ENCODE measurements at places on chromosomes 11 and 22.

DNA sequence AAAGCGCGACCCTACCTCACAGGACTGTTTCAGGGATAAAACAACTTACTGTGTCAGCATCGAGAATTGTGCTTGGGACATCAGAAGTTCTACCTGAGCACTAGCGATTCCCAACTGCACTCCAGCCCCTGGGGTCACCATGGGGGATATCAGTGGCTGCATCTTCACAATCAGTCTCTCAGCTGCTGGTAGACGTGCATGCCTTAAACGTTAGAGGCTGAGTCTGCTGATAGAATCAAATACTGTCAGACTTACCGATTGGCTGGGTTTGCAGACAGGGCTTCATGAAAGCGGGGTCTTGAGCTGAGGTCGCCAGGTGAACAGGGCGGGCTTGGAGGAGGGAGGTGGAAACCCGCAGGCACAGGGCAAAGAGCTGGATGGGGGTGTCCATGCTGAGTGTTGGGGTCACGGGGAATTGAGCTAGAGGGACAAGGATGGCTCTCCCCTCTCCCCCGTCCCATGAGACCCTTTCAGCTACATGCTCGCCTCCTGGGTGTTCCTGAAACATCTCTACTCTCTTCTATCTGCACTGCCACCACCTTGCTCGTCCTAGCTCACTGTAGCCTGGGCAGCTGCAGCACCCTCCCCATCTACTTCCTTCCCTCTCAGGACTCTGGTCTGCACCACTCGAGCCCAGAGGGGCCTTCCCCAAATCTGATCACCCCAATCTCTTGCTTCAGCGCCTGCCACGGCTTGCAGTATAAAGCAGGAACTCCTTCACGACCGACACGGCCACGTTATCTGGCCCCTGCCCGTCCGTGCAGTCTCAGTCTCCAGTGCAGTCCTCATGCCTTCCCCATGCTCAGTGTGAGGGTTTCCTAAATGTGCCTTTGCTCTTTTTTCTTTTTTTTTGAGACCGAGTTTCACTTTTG lies 43.5 kb downstream of the ST14 start:
- no peak for DNase-seq

- no peak for DNase-seq
These were observed 11.6 kb upstream of the PPM1F start for GRCh38 chr22:21964234-21964633.

DNA sequence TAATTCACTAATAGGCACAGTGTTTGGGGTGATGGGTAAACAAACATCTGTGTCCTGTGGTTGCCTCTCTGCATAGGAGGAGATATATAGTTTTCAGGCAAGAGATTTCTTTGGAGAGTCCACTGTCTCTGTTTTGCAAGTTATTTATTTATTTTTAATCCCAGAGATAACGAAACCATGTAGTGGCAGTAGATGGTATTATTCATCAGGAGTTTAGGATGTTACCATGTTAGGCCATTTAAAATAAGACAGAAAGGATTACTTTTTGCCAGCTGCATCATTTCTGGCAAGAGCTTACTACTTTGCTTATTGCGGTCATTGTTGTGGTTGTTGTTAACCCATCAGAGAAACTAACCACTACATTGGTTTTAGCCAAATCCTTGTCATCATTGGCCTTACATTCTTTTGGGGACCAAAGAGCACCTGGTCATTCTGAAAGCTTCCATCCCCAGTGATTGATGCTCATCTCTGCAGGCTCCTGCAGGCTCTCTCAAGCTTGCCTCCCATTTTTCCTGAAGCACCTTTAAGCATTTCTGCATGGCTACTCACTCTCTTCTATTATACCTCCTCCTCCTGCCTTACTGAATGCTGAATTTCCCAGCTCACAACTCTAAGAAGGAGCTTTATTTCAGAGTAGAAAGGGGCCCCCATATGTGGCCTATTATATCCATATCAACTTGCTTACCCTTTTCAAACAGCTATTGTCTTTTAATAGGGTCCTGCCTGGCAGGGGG lies 84.4 kb downstream of the CSTPP1 start:
- DNase-seq, result no peak

GRCh38 chr11:126054408-126054807 lies 8.3 kb downstream of the CDON start:
- DNase-seq, result no peak

DNA sequence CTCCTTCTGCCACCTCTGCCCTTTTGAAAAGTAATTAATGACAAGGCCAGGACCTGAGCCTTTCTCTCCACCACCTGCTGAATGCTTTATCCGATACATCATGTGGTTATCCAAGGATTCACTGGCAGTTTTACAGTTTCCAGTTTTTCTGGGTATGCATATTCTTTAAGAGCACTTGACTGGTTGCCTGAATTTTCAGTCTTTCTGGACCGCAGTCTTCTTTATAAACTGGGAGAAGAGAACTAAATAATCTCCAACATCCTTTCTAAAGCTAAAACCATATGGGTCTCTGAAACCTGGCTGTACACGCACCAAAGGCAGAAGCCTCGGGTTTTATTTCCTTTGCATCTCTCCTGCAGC lies 65.1 kb downstream of the BTG4 start:
- DNase-seq, result peak; percentile 35

DNA sequence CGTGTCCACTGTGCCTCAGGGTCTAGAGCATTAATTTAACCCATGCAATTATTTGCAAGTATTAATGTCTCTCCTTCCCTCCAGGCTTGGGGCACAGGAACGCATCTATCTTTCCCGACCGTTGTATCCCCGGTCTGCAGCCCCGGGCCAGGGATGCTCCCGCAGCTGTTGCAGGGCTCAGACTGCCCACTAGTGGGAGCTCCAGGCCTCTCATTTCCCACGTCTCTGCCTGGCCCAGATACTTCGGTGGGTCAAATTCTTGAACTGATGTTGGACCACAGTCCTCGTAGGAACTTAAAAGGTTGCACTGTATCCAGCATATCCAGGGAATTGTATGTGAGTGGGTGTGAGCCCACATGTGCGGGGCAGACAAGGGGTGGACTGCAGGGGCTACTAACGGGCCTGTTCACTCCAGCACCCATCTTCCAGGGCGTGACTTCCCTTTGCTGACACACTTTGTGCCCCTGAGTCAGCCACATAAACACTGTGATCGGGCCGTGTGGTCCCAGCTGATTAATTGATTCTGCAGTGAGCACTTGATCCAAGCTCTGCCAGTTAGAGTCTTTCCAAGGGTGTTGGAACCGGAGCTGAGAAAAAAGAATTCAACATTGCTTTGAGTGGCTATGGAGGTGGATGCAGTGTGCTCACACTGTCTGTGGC lies 451.3 kb downstream of the TBC1D22A start:
- no peak for DNase-seq

- no peak for DNase-seq
These were observed 40.7 kb downstream of the POU2F3 start for GRCh38 chr11:120280600-120281051.

- DNase-seq, result peak; percentile 30
These were observed 29.3 kb upstream of the PAMR1 start for GRCh38 chr11:35554491-35555437.

DNA sequence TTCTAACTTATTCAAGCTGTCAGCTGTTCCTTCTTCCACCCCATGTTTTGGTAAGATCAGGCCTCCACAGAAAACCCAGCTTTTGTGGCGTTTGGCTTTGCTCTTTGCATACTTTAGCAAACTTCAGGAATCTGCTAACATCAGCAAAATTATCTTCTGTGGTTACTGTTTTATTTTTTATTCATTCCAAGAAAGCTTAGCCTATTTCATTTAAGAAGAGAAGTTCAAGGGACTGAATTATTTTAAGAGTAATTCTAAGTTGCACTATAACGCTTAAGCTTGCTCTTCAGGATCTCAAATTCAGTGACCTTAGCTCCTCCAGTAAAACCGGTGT lies 1.1 kb downstream of the JHY start:
- peak; percentile 68 for DNase-seq
